ENCODE measurements at places on chromosomes 7 and 10. TPM values are rescaled to one million over a fixed set of nuclear protein-coding genes. Genes with fewer than 3 reads are reported as not detected.
A peak's percentile ranks its signal among the peaks of the same experiment; 100 is the strongest.

DNA sequence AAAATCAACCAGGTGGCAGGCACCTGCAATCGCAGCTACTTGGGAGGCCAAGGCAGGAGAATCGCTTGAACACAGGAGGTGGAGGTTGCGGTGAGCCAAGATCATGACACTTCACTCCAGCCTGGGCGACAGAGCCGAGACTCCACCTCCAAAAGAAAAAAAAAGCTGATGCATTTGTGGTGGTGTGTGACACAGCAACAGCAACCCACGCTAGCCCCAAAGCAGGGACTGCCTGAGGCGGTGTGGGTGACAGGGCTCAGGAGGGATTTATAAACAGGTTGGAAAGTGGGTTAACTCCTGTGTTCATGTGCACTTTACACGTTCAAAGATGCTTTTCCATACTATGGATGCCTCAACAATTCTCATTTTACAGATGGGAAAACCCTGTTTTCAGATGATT is 395.9 kb upstream of the PODXL start:
- no peak overlapping the region for H3K4me3 ChIP-seq
- peaks cover 54% of the 10 kb centered on the region for H3K4me1 ChIP-seq
- no peaks in the 10 kb centered on the region for H3K27me3 ChIP-seq

- H3K27ac ChIP-seq = no peak overlapping the region
- DNase-seq = no peak
- peaks cover 44% of the 10 kb centered on the region for H3K36me3 ChIP-seq
- peaks cover 5% of the 10 kb centered on the region for H3K4me1 ChIP-seq
These were observed 11.4 kb downstream of the JCAD start for GRCh38 chr10:30047924-30048531.

- no peaks in the 10 kb centered on the region for H3K36me3 ChIP-seq
- H3K27me3 ChIP-seq = no peaks in the 10 kb centered on the region
- no peak overlapping the region for H3K27ac ChIP-seq
- H3K4me1 ChIP-seq = no peaks in the 10 kb centered on the region
- no peak overlapping the region for H3K4me3 ChIP-seq
- no peak for DNase-seq
These were observed 101.8 kb upstream of the RELN start for GRCh38 chr7:104091242-104091641.

GRCh38 chr10:132611026-132611910 is 73.7 kb downstream of the INPP5A start:
- peaks cover 83% of the 10 kb centered on the region for H3K4me1 ChIP-seq
- peak overlapping the region; percentile 29 for H3K27ac ChIP-seq
- no peak overlapping the region for H3K4me3 ChIP-seq
- no peaks in the 10 kb centered on the region for H3K27me3 ChIP-seq
- peaks cover 10% of the 10 kb centered on the region for H3K36me3 ChIP-seq
- no peak for DNase-seq

DNA sequence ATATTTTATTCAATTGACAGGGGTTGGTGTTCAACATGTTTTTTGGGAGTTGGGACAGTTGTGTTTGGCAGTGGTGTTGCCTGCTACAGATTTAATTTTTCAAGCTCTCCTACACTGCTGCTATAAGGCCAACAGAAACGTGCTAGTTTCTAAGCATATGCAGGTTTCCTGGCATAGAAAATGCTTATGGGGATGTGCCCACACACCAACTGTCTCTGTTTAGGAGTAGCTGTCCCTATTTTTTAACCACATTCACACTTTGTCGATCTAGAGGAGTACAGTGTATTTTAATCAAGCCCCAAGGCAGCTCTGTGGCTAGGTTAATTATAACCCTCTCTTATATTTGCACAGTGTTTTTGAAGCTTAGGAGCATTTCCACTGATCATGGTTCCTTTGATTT is 28.6 kb downstream of the TMEM178B start:
- H3K36me3 ChIP-seq = no peaks in the 10 kb centered on the region
- H3K4me3 ChIP-seq = no peak overlapping the region
- no peak for DNase-seq
- no peaks in the 10 kb centered on the region for H3K4me1 ChIP-seq

DNA sequence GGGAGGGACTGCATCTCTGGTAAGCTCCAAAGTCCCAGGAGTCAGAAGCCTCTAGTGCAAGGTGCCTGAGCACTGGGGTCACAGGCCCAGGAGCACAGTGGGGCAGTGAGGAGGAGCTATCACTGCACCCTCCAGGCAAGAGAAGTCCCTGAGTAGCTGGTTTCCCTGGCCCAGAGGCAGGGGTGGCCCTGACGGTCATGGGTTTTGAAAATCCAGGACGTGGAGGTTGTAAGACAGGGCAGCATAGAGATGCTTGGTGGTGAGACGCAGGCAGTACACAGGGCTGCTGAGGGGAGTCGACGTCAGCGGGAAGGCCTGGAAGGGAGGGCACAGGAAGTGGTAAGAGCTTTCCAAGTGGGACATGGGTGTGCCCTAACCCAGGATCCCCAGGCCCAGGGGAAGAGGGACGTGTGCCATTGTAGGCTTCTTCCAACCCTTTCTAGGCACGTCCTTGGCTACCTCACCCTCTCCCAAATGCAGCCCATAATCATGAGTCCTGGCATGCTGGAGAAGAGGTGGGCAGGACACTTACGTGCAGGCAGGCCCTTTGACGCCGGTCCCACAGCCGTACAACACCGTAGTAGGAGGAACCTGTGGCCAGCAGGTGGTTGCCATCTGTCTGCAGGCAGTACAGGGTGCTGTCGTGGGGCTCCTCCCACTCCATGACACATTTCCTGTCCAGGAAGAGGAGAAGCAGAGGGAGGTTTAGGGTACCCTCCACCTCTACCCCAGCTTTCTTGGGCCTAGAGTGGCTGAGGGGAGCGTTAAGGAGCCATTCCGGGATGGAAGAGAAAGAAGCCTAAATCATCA is 23.2 kb downstream of the DPCD start:
- peaks cover 64% of the 10 kb centered on the region for H3K36me3 ChIP-seq
- no peaks in the 10 kb centered on the region for H3K27me3 ChIP-seq
- no peak overlapping the region for H3K4me3 ChIP-seq
- H3K27ac ChIP-seq = no peak overlapping the region
- DNase-seq = no peak
- peaks cover 2% of the 10 kb centered on the region for H3K4me1 ChIP-seq

DNA sequence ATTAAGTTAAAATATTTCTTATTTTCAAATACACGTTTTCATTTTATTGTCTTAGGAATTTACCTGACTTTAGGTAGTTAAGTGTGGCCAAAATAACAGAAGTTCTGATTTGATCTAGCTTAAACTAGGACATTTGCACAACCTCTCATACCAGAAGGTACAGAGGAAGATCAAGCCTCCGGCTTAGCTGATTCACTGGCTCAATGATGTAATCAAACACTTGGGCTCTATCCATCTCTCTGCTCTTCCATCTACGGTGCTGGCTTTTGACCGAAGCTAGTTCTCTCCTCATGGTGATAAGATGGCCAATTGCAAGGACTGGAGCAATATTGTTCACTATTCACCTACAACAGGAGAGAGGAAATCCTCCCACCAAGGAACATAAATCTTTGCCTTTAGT is 12.2 kb upstream of the HYCC1 start:
- H3K4me1 ChIP-seq = peaks cover under 1% of the 10 kb centered on the region
- H3K27ac ChIP-seq = no peak overlapping the region
- no peaks in the 10 kb centered on the region for H3K27me3 ChIP-seq
- H3K36me3 ChIP-seq = no peaks in the 10 kb centered on the region
- H3K4me3 ChIP-seq = no peak overlapping the region

- peaks cover 17% of the 10 kb centered on the region for H3K4me1 ChIP-seq
- H3K36me3 ChIP-seq = no peaks in the 10 kb centered on the region
- peak overlapping the region; percentile 6 for H3K4me3 ChIP-seq
- H3K27ac ChIP-seq = peak overlapping the region; percentile 22
- no peaks in the 10 kb centered on the region for H3K27me3 ChIP-seq
These were observed 58.0 kb downstream of the FAM171A1 start for GRCh38 chr10:15313047-15313446.

DNA sequence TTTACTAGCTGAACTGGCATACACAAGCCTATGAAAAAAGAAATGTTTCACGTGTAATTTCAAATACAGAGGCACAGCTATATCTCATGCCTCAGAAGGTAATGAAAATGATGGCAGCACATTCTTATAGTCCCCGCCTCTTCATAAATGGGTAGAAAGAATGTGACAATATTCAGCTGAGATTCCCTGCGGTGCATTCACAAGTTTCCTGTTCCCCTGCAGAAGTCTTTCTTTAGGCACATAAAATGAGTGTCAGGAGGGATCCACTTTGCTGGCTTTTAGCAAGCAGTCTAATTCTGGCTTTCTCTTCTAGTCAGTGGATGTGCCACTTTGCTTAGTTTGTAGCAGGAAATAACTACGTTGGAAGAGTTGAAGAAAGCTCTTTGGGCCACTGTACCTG is 56.1 kb downstream of the DGKB start:
- no peaks in the 10 kb centered on the region for H3K27me3 ChIP-seq
- no peak overlapping the region for H3K27ac ChIP-seq
- H3K4me3 ChIP-seq = no peak overlapping the region
- no peaks in the 10 kb centered on the region for H3K36me3 ChIP-seq

GRCh38 chr10:8700689-8701088 is 646.2 kb downstream of the GATA3 start:
- H3K36me3 ChIP-seq = no peaks in the 10 kb centered on the region
- no peak overlapping the region for H3K27ac ChIP-seq
- H3K27me3 ChIP-seq = no peaks in the 10 kb centered on the region

GRCh38 chr7:40133561-40134427 is 628 bp downstream of the MPLKIP start:
- peak overlapping the region; percentile 94 for H3K4me3 ChIP-seq
- DNase-seq = no peak
- peak overlapping the region; percentile 92 for H3K27ac ChIP-seq
- H3K36me3 ChIP-seq = peaks cover 5% of the 10 kb centered on the region
- no peaks in the 10 kb centered on the region for H3K27me3 ChIP-seq
- peaks cover 46% of the 10 kb centered on the region for H3K4me1 ChIP-seq

The WNT2 gene
- total RNA-seq = 1.0 TPM

The PALD1 gene
- total RNA-seq = 10.9 TPM

The NRCAM gene
- total RNA-seq = 2.9 TPM

The ITPRID1 gene
- total RNA-seq = not detected

The OR13A1 gene
- total RNA-seq = not detected

The RHEB gene
- total RNA-seq = 187 TPM

The VPS37D gene
- 2.5 TPM for total RNA-seq

Measured in esophagus muscularis mucosa (tissue), 4 donors.